ENCODE measurements at places on chromosomes 3 and 15.

GRCh38 chr3:10440684-10441083, 64.7 kb downstream of the ATP2B2 start:
- no peak for DNase-seq

- DNase-seq = no peak
Observed at GRCh38 chr3:138684396-138684795, 75.8 kb downstream of the FAIM start.

DNA sequence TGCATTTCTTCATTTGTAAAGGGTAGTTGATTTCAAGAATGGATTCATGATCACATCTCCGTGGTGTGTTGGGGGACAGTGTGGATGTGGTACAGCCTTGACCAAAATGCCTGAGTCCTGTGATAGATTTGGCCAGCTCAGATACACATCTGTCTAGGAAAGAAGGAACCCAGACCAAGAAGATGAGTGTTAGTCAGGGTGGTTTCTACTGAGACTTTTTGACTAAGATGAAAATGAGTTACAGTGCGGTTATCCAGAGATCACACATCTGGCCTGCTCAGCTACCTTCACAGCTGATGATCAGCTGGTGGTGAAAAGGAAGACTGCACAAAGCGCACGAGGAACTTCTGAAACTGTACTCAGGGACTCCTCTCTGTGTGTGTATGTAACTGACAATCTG, 68.0 kb downstream of the FNDC3B start:
- DNase-seq = peak; percentile 42

DNA sequence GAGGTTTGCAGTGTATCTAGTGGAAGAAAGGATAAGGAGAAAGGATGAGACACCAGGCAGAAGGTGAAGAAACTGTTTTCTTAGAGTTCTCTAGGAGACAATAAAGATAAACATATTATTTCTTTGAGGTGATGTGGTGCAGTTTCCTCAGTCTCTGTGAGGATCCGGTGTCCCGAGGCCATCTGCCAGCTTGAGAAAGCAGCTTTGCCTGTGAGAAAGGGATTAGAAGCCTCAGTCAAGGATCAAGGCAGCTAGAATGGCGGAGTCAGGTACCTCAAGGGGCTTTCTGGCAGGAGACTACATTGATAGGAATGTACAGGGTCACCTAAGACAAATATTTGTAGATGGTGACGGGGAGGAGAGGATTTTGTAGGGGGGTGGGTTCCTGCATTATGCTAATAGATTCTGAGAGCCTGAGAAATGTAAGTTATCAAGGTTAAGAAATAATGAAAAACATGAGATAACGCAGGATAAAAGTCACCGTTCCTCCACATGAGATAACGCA, 103.9 kb upstream of the MB21D2 start:
- no peak for DNase-seq

DNA sequence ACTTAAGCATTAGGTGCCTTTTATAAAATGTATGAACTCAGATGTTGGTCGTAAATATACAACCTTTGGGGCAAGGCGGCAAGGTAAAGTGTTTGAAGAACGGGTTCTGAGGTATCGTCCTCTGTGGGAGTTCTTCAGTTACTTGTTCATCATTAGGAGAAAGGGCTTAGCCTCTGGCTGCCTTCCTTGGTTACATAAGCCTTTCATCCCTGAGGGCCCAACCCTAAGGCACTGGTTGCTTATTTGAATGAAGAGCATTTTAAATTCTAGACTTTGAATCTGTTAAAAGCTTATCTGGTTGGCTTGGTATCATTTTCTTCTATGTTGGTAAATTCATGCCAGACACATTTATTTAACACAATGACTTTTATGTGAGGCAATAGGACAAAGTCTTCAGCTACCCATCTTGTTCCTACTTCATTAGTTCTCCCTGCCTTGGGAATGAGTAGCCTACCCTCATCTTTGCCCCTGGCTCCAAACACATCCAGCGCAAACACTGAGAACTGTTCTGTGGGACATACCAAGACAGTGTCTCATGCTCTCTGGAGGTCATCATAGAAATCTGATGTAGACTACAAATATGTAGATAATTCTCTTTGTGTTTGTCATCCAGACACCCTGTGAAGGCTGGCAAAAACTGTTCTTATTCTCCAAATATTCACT, 12.4 kb upstream of the CCDC80 start:
- DNase-seq = no peak

DNA sequence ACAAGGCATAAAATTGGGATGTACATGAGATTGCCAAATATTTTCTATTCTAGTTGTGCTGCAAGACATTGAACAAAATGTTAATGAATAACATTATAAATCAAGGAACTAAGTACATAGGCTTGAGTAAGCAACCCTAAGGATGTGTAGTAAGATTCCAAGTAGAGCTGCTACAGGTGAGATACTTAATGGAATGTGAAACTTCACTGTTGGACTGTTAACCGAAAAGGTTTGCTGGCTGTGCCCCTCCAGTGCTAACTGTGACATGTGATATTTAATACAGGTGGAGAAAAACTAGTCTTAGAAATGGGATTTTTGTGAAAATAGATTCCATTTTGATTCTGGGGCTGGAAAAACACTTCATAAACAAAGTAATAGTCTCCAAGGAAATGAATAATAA, 52.4 kb downstream of the TSC22D2 start:
- no peak for DNase-seq

DNA sequence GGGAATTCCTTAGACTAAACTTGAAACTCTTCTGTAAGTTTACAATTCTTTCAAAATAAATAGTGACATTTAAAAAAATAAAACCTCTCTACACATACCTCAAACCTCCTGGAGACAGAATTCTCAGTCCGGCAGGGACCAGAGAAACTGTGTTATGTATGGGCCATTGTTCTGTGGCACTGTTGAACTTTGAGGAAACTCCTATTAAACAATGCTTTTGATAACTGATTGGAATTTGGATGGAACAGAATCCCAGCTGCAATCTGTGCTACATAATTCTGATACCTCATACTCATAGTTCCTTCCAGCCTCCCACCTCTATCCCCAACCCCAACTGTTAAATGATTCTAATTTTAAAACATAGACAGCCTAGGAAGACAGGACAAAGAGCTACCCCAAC, 85.0 kb downstream of the TM4SF4 start:
- DNase-seq = no peak

- DNase-seq = no peak
Observed at GRCh38 chr3:38315488-38316230, 30.9 kb upstream of the XYLB start.

Data from stimulated activated CD4-positive, alpha-beta T cell treated with anti-CD3 and anti-CD28 coated beads, Interleukin-12 subunit alpha, Interleukin-12 subunit beta, amount 100 ng/mL, for 24 hours (primary cell).